ENCODE measurements at places on chromosomes 12 and 14. TPM values are rescaled to one million over a fixed set of nuclear protein-coding genes. Genes with fewer than 3 reads are reported as not detected.

Gene MYF6
- not detected for total RNA-seq

Gene GZMB
- total RNA-seq = not detected

Gene KLRC2
- 1.7 TPM for total RNA-seq

Gene NKX2-8
- 4.2 TPM for total RNA-seq

Gene B4GALNT1
- total RNA-seq = 42.6 TPM

Gene C12orf50
- not detected for total RNA-seq

Gene GRIP1
- 6.4 TPM for total RNA-seq

Gene RPGRIP1
- total RNA-seq = 0.20 TPM

Gene BICDL1
- total RNA-seq = 4.7 TPM

Gene CLEC4D
- not detected for total RNA-seq

Gene OTOGL
- total RNA-seq = not detected

Gene HOXC13
- 16.4 TPM for total RNA-seq

Gene TAS2R13
- total RNA-seq = not detected

Gene PLEK2
- total RNA-seq = 19.4 TPM

Gene BRI3BP
- total RNA-seq = 20.0 TPM

Gene WIF1
- total RNA-seq = not detected

Gene COX8C
- not detected for total RNA-seq

Gene NYNRIN
- 0.26 TPM for total RNA-seq

Gene TRMT61A
- 28.0 TPM for total RNA-seq

Gene TBC1D30
- 1.9 TPM for total RNA-seq

Gene MYBPC1
- total RNA-seq = not detected

Gene ZC3H10
- 3.6 TPM for total RNA-seq

Gene DEPDC4
- total RNA-seq = 1.5 TPM

Gene KIF26A
- total RNA-seq = 3.4 TPM

Gene HPD
- 2.1 TPM for total RNA-seq

Gene PIGH
- total RNA-seq = 20.3 TPM

Gene FLVCR2
- 5.4 TPM for total RNA-seq

Gene GPRC5D
- total RNA-seq = 0.22 TPM

Gene KRT71
- total RNA-seq = not detected

Gene PRICKLE1
- 0.68 TPM for total RNA-seq

Gene CHMP4A
- total RNA-seq = 81.2 TPM

Gene C12orf54
- total RNA-seq = not detected

Gene AQP5
- total RNA-seq = not detected

Gene MYRFL
- 0.31 TPM for total RNA-seq

Gene AKAP5
- 0.30 TPM for total RNA-seq

Gene IFT81
- 21.6 TPM for total RNA-seq

Gene P2RX2
- not detected for total RNA-seq

Gene MANSC1
- total RNA-seq = 5.3 TPM

Gene DPPA3
- total RNA-seq = not detected

Gene SYT1
- total RNA-seq = 5.2 TPM

Gene TAMALIN
- 0.65 TPM for total RNA-seq

Gene C12orf56
- total RNA-seq = not detected

Gene LMO3
- not detected for total RNA-seq

Gene SERPINA5
- 0.20 TPM for total RNA-seq

Gene SLC17A8
- not detected for total RNA-seq

Gene ACOT4
- total RNA-seq = 2.5 TPM

Gene FITM1
- total RNA-seq = not detected

Gene SDR9C7
- total RNA-seq = not detected

Gene NACA
- 1,538 TPM for total RNA-seq

Gene GARIN6
- not detected for total RNA-seq

Gene GUCY2C
- total RNA-seq = not detected

Gene CLEC4C
- total RNA-seq = not detected

Gene DAO
- not detected for total RNA-seq

Gene SRRM4
- total RNA-seq = not detected

Gene RHNO1
- 42.5 TPM for total RNA-seq

Gene CNTN1
- total RNA-seq = 55.1 TPM

Gene SMOC1
- total RNA-seq = 16.4 TPM

Gene CLEC6A
- not detected for total RNA-seq

Gene SOX5
- total RNA-seq = not detected
